ENCODE measurements at places on chromosomes 16 and 17. TPM values are rescaled to one million over a fixed set of nuclear protein-coding genes. Genes with fewer than 3 reads are reported as not detected.

Gene KRTAP17-1
- not detected for total RNA-seq

DNA sequence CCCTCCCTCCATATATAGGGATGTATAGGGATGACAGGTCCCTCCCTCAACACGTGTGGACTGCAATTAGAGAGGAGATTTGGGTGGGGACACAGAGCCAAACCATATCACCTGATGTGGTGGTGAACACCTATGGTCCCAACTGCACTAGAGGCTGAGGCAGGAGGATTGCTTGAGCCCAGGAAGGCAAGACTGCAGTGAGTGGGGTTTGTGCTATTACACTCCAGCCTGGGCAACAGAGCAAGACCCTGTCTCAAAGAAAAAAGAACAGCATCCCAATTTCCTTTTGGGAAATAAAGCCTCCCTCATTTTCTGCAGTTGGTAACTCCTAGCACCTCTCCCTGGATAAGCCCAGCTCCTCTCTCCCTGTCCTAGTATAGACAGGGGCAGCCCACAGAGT, 23.8 kb upstream of the LYRM9 start:
- no peak overlapping the region for H3K27ac ChIP-seq
- no peak overlapping the region for H3K4me3 ChIP-seq
- H3K4me1 ChIP-seq, result no peaks in the 10 kb centered on the region
- H3K36me3 ChIP-seq, result no peaks in the 10 kb centered on the region
- DNase-seq, result no peak
- no peaks in the 10 kb centered on the region for H3K27me3 ChIP-seq

DNA sequence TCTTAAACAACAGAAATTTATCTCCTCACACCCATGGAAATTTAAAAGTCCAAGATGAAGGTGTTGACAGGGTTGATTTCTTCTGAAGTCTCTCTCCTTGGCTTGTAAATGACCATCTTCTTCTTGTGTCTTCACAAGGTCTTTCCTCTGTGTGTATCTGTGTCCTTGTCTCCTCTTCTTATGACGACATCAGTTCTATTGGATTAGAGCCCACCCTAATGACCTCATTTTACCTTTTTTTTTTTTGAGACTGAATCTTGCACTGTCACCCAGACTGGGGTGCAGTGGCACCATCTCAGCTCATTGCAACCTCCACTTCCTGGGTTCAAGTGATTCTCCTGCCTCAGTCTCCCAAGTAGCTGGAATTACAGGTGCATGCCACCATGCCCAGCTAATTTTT, 429.0 kb upstream of the CDH5 start:
- DNase-seq, result no peak
- no peaks in the 10 kb centered on the region for H3K36me3 ChIP-seq
- H3K27ac ChIP-seq, result no peak overlapping the region
- no peak overlapping the region for H3K4me3 ChIP-seq
- H3K27me3 ChIP-seq, result no peaks in the 10 kb centered on the region

Gene ZNF668
- total RNA-seq, result 12.6 TPM

DNA sequence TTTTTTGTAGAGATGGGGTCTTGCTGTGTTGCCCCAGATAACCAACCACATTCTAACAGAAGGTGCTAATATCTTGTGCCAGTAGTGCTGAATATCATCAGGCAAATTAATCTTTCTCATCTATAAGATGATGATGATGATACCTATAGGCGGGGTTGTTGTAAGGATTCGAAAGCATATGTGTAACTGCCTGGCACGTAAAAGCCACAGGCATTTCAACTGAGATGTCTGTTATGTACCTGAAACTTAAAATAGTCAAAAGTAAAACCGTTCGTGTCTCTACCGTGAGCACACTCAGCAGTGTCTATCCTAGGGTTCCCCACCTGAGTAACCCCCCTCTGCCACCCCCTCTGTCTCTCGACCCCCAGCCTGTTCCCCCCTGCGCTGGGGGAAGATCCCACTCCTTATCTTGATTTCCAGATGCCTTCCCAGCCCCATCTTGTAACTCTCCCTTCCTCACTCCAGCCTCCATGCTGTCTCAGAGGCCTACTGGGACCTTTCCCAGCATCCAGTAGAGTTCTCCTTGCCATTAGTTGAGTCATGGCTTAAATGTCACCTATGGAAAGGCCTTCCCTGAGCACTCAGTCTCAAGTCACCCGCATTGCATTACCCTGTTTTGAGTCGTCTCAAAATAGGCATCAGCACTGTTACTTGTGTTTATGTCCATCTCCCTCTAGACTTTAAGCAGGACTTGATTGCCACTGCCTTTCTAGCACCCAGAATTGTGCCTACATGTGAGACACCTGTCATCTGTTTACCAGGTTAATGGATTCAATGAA, 34.1 kb downstream of the CDRT15 start:
- H3K4me1 ChIP-seq, result peaks cover 89% of the 10 kb centered on the region
- H3K4me3 ChIP-seq, result peak overlapping the region; percentile 14
- peak overlapping the region; percentile 71 for H3K27ac ChIP-seq
- no peaks in the 10 kb centered on the region for H3K27me3 ChIP-seq
- no peaks in the 10 kb centered on the region for H3K36me3 ChIP-seq

Measured in naive thymus-derived CD4-positive, alpha-beta T cell (primary cell).